ENCODE measurements at places on chromosomes 4 and X.

GRCh38 chr4:92962831-92963230, 659.1 kb downstream of the GRID2 start:
- DNase-seq: no peak

- no peak for DNase-seq
Measured at GRCh38 chr4:5804656-5805055, 88.2 kb downstream of the CRMP1 start.

DNA sequence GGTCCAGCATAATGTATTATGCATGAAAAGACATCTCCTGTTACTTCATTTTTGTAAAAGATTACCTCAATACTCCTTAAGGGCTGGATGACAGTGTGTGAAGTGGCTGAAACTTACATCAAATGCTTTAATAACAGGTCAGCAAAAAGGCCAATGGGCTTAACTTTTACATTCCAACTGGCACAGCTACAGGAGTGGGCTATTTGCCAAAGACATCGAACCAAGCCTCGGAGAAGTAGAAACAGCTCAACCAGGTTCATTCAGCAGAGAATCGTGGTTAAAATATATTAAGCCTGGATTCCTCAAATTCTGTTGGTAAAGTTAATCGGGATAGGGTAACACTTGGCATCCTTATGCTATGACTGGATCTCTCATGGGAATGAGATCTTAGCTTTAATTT, 639.7 kb downstream of the TRIML1 start:
- DNase-seq: no peak

GRCh38 chr4:164943192-164943591, 34.3 kb downstream of the TRIM61 start:
- no peak for DNase-seq

GRCh38 chr4:62199291-62199810, 999.2 kb downstream of the ADGRL3 start:
- DNase-seq: no peak

DNA sequence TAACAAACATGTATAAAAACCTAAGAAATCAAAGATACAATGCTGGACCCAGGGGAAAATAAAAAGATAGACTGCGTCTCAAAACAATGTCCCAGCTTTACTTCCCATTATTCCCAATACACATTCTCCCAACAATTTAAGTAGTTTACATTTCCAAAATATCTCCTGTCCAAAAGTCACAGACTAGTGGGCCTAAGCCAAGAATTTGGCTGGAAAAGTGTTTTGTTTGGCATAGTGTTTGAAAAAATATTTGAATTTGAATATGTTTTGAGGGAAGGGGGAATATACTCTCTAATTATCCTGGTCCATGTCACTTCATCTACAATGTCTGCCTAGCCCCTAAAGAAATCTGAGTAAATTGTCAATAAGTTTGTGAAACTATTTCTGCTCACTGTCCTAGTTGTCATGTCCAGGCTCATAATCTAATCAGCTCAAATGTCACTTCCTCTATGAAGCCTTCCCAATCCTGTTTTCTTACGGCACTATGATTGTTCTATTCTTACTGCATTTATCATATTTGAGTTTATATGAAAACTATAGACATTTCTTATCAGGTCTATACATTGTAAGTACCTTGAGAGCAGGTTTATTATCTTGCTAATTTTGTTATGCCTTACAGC, 74.4 kb downstream of the SEC24D start:
- no peak for DNase-seq

DNA sequence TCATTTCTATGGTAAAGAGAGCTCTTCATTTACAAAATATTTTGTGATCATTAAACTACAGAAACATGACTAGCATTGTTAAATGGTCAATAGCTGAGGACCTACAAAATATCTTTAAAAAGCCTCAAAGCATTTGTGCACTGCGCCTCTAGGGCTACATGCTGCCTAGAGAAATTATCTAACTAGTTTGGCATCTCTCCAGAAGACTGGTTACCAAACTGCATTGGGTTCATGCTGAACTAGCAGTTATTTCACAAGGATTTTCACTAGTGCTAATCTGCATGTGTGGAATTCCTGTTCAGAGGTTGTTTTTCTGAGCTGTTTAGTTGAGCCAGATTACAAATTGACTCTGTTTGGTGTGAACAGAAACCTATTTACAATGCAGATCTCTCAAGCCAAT, 58.5 kb upstream of the PITX2 start:
- DNase-seq: no peak

DNA sequence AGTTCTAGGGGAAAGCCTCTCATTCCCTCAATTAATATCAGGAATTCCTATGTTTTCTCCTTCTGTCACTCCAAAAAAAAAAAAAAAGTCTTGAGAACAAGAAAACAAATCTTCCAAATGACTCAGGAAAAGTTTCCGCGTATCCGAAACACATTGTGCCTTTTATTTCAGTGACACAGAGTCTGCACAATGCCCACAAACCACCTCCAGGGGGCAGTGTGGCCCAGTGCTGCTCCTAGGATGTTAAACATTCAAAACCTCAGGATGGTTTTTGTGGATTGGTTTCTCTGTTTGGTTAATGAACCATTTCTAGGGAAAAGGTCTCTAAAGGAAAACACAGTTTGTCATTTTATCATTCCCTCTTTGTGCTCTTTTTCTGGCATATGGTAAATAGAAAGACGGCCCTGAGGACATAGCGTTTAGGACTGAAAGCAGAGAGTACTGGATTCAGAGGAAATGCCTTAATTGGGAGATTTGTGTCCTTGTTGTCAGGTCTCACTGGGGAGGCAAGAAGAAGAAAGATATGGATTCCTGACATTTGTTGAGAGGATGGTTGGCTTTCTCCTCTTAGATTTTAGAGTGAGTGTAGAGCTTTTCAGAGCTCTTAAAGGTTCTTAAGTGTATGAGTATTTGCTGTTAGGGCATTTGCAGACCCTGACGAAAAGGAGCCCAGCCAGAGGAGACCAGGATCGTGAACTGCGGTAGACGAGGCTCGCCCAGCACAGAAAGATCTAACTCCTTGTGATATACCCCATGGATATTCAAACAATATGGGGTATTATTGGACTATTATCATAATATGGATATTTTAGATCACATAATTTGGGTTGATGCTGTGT, 65.7 kb upstream of the MAP9 start:
- peak; percentile 35 for DNase-seq

GRCh38 chrX:100208076-100208475, 202.0 kb downstream of the PCDH19 start:
- DNase-seq: no peak

DNA sequence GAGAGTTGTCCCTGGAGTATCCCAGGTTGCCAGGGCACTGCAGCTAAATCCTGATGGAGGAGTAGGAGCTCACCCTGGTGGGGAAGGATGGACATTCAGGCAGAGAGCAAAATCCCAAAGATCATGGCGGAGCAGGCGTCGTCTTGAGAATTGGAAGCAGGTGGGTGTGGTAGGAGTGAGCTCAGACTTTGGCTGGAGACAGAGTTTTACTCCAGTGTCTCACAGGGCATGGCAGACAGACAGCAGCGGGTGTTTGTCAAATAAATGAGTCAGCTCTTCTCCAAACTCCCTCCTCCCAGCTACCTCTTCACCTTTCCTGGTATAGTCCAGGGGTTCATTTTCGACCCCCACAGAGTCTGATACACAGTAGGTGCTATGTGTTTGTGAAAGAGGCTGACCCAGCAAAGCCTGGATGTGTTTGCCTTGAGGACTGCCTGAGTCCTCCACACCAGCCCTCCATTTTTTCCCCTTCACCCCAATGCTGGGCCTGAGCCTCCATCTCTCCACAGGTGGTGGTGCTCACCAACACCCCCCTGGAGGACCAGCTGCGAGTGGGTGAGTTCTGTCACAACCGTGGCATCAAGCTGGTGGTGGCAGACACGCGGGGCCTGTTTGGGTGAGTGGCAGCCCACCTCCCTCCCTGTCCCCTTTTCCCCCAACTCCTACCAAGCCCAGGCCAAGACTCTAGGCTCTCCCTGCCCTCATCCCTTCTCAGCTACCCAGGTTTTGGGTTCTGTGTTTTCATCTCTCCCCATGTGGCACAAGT, 6.9 kb downstream of the UBA1 start:
- DNase-seq: no peak

DNA sequence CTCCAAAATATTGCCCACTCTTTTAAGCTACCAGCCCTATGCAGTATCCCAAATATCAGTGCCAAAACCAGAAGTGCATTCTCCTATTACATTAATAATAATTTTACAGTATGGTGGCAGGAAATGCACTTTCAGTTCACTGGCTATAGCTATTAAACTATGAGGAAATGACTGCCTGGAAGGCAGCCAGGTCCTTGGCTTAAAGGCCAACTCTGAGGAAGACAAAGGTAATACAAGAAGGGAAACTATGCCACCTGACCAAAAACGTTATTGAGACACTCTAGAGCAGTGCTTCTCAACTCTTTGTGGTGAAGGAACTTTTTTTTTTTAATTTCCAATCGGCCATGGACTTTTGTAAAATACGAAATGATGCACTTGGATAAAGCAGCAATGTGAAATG, 133.6 kb upstream of the VAMP7 start:
- no peak for DNase-seq

GRCh38 chr4:766559-767283, 59.2 kb downstream of the CPLX1 start:
- no peak for DNase-seq

- no peak for DNase-seq
Measured at GRCh38 chr4:53676402-53676871, 85.2 kb upstream of the LNX1 start.

DNA sequence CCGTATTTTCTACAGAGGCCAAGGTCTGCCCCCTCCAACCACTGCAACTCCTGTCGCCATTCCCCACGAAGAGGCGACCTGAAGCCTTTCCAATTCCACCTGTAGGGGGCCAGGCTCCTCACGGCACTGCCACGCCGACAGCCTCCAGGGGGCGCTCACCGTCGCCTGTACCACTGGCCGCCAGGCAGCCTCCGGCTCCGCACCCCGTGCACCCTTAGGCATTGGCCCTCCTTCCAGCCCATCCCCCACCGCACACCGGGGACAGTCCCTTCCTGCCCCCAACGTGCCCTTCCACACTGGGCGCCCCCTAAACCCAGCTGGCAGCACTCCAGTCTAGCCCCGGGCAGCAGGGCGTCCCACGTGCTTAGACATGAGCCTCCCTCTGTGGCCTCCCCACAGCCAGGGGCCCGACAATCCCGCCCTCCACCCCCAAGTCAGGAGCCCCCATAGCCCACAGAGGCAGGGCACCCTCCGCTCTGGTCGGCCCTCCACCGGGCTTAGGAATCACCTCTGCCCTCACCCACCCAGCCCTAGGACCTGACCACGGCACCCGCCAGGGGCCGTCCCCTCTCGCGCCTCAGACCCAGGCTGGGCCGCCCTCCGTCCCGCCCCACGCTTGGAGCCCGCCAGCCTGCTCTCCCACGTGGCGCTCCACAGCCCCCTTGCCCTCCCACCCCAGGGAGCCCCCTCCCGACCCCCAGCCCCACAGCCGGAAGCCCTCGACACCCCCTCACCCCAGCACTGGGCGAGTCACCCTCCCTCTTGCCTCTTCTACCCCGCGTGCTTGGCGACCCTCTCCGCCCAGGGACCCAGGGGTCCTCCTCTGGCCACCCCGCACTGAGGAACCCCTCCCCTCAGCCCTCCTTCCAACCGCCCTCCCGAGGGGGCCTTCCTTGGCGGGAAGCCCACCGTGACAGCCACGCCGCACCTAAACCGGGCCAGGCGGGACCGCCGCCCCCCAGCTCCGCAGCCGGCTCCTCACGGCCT, 711 bp downstream of the PNMA6E start:
- no peak for DNase-seq

DNA sequence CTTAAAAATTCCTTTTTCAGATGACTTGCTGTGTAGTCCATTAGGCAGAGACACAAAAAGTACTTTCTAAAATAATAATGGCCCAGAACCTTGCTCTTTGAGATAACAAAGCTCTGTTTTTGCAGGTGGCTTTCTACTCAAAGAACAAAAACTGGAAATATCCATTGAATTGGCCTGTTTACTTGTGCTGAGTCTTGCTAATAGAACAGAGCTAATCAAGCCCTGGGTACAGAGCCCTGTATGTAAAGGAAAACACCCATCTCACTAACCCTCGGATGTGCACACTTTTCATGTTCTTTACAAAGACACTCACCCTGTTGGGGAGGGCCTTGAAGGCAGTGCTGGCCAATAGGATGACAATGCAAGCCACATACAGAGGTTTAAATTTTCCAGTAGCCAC, 27.0 kb upstream of the LNX1 start:
- DNase-seq: no peak

DNA sequence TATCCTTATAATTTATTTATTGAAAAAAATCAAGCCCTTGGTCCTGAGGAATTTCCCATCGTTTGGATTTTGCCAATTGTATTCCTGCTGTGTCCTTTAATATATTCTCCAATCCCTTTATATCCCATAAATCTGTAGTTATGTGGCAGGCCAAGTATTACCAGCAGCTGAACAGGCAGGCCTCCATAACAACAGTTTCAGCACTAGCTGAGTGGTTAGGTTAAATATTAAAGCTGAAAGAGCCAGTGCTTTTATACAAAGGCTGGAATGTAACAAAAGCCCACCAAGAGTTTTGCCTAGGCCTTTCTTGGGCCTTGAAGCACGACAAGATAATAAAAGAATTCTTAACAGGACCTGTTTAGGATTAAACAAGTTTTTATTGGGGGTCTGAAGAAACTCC, 366.6 kb upstream of the GALNT7 start:
- no peak for DNase-seq

GRCh38 chrX:72046447-72046846, 85.3 kb downstream of the RTL5 start:
- no peak for DNase-seq

GRCh38 chrX:23394421-23394820, 59.8 kb downstream of the PTCHD1 start:
- DNase-seq: no peak

DNA sequence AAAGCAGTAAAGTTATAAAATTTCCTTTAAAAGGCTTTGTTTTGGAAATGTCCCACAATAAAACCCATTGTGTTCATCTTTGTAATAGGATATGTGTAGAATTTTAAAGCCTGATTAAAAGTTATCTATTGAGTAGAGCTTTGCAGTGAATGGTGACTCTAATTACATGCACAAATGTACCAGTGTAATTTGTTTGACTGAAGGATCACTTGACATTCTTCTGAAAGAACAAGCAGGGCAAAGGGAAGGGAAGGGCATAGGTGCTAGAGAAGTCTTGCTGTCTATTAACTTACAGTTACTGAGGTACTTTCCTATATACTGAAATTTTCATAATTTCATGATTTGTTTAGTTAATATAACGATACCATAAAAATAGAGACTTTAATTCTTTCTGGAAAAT, 70.8 kb downstream of the STIM2 start:
- DNase-seq: no peak

Data from naive B cell (primary cell).